ENCODE measurements at places on chromosomes 6 and 20.
A peak's percentile ranks its signal among the peaks of the same experiment; 100 is the strongest.

DNA sequence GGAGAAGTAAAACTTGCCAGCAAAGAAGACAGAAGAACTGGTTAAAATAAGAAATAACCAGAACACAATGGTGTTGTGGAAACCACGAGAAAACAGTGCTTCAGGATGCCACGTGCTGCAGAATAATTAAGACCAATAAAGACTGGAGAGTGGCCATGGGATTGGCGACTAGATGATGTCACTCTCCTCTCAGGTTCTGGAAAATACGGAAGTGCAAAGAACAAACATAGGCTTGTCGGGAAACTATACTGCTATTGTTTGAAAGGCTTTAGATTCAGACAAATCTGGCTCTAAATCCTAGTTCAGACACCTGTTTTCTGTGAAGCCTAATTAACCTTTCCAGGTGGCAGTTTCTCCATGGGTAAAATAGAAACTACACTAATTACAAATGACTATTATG is 138.4 kb upstream of the STXBP5 start:
- no peak for DNase-seq

- DNase-seq, result no peak
Observed at GRCh38 chr6:88992741-88993552, 29.5 kb upstream of the RNGTT start.

- DNase-seq, result no peak
Observed at GRCh38 chr6:34052918-34053608, 92.8 kb downstream of the GRM4 start.

- no peak for DNase-seq
Observed at GRCh38 chr6:150352321-150353296, 16.2 kb upstream of the IYD start.

- no peak for DNase-seq
Observed at GRCh38 chr6:169254456-169255316, 1.0 kb upstream of the THBS2 start.

DNA sequence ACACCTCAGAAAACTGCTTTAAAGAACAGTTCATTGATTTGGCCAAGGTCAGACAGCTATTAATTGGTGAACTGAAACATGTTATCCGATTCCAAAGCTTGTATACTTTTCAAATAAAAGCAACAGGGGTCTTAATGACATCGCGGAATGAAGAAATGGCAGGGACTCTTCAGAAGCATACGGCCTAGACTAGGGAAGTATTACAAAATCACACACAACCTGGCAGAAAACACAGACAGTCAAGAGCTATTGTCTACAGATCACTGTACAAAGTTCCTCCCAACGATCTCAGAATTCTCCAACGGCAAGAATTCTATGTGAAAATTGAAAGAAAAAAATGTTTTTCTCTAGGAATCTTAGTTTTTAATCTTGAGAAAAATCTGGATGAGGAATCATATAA is 105.5 kb downstream of the PTPRK start:
- no peak for DNase-seq

DNA sequence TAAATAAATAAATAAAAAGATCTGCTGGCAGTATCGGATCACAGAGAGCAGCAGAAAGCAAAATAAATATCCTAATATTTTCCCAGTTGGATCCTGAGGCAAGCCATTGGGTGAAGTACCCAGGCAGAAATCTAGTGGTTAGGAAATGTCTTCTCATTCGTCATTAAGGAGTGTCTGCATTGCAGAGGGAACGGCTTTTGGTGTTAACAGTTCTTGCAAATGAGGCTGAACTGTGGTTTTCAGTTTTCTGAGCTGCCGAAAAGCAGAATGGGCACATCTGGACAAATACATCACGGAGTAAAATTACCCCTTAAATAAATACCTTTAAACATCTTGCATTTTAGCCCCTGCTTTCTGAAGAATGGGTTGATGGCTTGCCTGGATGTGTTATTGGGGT is 82.3 kb upstream of the MPC1 start:
- DNase-seq, result no peak

DNA sequence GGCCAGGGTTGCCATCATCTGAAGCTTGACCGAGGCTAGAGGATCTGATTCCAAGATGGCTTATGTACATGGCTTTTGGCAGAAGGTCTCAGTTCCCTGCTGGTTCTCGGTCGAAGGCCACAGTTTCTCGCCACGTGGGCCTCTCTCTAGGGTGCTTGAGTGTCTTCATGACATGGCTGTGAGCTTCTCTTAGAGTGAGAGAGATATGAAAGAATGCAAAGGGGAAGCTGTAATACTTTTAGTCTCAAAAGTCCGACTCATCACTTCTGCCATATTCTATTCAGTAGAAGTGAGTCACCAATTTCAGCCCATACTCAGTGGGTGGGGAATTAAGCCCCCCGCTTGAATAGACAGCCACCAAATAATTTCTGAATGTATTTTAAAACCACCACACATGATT is 94.2 kb downstream of the UTRN start:
- DNase-seq, result no peak

DNA sequence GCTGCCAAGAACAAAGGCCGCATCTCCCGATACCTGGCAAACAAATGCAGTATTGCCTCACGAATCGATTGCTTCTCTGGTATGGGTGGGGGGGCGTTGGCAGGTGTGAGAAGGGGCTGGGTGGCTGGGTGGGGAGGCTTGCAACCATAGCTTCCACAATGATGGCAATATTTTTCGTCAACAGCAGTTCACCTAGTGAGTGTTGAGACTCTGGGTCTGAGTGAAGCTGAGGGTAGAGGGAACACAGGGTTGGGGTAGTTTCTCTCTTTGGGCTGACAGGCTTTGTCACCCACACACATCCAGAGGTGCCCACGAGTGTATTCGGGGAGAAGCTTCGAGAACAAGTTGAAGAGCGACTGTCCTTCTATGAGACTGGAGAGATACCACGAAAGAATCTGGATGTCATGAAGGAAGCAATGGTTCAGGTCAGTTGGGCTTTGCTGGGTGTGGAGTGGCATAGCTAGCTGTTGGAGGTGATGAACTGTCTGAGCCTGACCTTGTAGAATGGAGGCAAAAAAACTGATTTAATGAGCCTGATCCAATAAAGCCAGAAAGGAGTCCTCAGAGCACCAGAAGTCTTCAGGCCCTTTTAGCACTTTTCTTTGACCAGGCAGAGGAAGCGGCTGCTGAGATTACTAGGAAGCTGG is 4.2 kb downstream of the NOP56 start:
- DNase-seq, result no peak

DNA sequence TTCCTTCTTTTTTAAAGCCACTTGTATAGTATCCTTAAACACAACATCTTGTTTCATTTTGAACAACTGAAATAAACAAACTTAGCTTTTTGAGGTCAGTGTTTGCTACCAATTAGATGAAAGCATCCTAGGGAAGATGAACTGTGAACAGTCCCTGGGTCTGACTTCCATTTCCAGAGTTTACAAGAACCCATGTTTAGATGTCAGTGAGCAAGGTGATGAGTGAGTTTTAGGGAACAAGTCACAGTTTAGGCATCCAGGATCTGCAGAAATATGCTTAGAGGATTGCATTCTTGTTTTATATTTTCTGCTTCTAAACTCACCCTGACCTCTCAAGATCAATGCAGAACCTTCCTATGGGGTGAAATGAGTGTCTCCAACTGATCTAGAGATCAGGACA is 3.0 kb downstream of the ZC2HC1B start:
- DNase-seq, result no peak

GRCh38 chr6:110517601-110518281 is 41.3 kb upstream of the SLC22A16 start:
- no peak for DNase-seq

DNA sequence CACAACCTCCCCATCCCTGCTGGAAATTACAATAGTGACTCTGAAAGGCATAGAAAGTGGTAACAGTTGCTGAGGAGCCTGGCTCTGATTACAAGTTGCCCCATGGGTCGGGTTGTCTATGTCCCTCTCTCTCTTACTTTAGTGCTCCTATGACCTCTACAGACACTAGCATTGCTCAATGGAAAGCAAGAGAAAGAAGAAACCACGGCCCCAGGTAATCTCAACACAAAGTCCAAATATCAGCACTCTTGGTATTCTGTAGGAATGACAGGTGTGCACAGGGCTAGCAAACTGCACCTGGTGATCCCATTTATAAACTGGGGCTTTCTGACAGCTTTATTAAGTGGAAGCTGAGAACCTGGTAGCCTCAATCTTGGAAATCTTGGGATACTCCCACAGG is 80.4 kb upstream of the EMILIN3 start:
- DNase-seq, result no peak

DNA sequence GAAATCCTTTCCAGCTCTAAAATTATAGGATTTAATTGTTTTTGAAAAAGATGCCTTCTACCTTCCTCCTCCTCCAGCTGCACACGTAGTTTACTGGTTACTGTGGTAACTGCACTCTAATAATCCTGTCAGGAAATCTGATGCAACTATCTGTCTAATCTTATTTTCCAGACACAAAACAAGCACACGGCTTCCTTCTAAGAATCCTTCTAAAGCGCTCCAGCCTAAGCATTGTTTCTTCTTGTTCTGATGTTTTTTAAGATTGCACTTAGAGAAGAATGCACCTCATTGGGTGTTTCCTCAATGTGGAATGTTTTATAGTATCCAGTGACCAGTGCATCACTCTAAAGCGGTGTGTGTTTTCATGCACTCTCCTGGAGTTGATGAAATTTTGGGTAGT is 63.6 kb downstream of the CARMIL1 start:
- DNase-seq, result no peak

GRCh38 chr6:100269189-100269588 is 195.5 kb downstream of the SIM1 start:
- DNase-seq, result no peak

- DNase-seq, result no peak
Observed at GRCh38 chr6:95819939-95820338, 195.8 kb upstream of the FUT9 start.

DNA sequence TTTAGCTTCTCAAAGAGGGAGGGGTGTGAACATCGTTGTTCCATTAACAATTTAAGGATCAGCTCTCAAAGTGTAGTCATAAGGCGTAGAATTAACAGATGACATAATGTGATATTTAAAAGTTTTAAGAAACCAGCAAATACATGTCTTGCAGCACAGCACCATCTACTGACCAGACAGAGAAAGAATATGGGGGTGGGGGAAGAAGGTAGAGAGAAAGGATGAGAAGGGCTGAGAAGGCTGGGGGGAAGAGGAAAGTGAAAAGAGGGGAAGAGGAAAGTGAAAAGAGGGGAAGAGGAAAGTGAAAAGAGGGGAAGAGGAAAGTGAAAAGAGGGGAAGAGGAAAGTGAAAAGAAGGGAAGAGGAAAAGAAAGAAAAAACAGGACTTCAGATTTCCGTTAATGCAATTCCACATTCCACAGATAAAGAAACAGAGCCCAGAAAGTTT is 80.9 kb downstream of the HAO1 start:
- no peak for DNase-seq

GRCh38 chr6:165486183-165487137 is 176.6 kb downstream of the PDE10A start:
- DNase-seq, result no peak

DNA sequence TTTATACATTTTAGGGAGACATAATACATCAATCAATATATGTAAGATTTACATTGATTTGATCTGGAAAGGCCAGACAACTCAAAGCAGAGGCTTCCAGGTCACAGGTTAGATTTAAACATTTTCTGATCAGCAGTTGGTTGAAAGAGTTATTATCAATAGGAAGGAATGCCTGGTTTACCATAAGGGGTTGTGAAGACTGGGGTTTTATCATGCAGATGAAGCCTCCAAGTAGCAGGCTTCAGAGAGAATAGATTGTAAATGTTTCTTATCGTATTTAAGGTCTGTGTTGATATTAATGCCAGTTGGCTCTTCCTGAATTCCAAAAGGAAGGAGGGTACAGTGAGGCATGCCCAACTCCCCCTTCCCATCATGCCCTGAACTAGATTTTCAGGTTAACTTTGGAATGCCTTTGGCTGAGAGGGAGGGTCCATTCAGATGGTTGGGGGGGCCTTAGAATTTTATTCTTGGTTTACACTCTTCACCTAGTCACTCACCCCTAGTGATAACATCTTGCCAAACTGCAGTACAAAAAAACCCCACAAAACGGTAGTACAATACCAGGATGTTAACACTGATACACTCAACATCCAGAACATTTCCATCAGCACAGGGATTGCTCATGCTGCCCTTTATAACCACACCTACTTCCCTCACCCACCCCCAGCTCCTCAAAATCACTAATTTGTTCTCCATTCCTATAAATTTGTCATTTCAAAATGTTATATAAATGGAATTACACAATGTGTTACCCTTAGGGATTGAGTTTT is 259.6 kb upstream of the PLN start:
- DNase-seq, result peak; percentile 58

DNA sequence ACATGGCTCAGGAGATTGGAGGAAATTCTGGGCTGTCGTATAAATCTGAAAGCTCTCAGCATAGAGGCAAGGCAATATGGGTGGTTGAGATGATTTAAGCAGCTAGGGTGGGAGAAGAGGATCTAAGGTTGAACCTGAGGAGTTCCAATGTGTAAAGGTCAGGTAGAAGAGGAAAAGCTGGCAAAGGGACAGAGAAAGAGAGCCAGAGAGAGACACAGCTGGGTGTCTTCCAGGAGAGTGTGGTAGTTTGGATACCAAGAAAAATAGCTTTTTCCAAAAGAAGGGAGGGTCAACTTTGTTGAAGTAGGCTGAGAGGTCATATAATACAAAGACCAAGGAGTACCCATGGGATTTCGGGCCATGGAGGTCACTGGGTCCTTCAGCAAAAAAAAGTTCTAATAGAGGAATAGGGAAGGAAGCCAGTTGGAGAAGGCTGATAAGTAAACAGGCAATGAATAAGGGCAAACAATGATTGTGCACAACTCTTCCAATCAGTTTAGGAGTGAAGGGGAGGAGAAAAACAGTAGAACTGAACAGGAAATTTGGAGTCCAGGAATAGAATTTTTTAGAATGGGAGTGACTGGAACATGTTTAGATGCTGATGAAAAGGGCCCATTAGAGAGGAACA is 135.1 kb downstream of the QRSL1 start:
- no peak for DNase-seq

- DNase-seq, result no peak
Observed at GRCh38 chr20:36113566-36114250, 40.8 kb upstream of the EPB41L1 start.

- DNase-seq, result no peak
Observed at GRCh38 chr6:126376682-126377081, 36.8 kb downstream of the CENPW start.
